ENCODE measurements at places on chromosomes 1 and 21.

DNA sequence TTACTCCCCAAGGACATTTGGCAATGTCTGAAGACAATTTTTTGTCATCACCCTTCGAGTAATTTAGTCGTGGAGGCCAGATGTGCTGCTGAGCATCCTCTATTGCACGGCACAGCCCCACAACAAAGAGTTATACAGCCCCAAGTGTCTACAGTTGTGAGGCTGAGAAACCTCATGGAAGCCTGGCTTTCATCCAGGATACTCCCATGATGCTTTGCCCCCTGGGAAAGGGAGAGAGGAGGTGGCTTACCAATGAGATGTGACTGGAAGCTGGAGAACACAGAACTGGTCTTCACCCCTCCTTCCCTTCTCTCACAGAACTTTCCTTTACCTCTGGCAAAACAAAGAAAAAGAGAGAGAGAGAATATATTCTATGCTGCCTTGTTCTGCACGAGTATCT is 150.9 kb upstream of the VAMP3 start:
- DNase-seq, result no peak

DNA sequence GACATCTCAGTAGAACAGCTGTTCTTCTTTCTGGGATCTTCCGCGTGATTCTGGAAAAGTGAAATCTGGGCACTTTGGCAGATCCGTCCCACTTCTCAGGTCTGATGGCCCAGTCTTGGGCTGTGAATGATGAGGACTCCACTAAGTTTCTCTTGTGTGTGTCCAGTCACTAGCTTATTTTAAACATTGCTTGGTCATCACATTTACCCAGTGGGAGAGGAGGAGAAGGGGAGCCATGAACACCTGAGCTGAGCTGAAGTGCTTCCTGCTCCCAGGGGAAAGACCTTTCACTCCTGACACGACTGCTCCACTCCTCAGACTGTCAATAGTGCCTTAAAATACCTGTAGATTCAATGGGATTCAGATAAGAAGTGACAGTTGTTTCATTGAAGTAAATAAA is 101.9 kb upstream of the SLC35F3 start:
- DNase-seq, result no peak

DNA sequence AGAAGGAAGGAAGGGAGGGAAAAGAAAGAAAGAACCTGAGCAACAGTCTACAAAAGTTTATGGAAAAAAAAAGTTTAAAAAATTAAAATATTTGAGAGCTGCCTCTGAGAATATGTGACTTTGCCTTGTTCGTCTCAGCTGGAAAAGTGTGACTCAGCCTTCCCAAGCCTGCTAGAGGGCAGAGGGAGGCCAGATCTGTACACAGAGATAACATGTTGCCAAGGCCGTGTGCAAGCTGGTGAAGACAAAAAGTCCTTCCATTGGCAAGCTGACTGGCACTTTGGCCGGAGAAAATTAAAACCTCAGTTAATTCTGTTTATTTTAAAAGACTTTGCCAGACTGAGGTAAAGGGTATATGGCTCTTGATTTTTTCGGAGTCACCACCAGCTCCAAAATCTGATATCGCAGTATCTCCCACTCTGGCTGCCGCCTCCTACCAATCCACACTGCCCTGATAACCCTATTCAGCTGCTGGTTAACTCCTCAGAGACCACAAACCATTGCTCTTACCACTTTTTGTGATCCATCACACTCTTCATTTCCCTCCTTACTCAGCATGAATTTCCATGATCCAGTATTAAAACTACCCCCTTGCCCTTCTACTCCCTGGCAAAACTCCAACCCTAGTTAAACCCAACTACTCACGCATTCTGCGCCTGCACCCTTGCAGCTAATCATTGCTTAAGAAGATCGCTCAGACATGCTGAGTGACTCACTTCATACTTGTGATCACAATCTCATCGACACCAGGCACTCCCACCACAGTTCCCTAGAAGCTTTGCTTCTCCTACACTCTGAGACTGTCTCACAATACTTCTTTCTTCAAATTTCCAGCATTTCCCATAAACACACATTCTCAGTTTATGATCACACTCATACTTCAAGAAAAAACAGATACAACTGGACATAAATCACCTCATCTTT is 5.7 kb upstream of the PPP1R15B start:
- DNase-seq, result peak; percentile 99

- DNase-seq, result no peak
Observed at GRCh38 chr21:35145626-35146233, 96.6 kb upstream of the RUNX1 start.

DNA sequence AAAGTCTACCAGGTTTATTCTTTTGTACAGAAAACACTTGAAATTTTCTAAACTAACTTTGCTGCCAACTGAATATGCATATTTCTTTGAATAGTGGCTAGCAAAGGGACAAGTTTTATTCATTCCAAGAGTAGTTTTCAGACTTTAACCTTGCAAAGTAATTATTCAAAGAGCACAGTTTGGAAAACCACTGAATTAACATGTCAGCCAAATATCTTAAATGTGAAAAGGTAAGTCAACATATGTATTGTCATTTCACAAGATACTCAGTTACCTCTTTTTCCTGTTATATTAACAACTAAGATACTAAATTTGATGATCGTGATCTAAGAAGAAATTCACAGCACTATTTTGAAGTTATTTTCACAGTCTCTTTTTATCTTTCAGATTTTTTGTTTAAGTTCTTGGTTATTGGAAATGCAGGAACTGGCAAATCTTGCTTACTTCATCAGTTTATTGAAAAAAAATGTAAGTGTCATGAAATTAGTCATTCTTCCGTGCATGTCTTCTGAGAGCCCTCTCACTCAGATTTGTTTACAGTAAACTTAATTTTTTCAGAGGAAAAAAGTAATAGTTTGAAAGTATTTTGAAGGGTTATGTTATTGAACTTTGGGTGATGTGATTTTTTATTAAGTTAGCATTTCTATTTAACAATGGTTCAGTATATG is 15.3 kb downstream of the RAB4A start:
- no peak for DNase-seq

- DNase-seq, result peak; percentile 82
Observed at GRCh38 chr21:36859744-36860501, 106.5 kb downstream of the HLCS start.

DNA sequence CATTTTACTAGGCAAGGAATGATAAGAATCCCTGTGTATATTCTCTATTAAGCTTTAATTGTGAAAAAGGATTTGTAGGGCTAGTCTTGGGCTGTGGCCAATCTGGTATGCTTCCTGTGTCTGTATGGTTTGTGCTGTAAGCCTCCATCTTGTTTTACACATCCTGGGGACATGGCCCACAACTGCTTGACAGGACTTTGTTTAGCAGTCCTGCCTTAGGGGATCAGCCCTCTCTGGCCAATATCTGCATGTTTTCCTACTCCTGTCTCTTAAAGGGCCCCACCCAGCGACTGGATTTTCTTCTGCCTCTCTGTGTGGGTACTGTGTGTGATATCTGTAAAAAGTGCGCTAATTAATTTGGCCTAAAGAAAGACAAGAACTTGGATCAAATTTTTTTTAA is 813.2 kb downstream of the PLA2G4A start:
- peak; percentile 15 for DNase-seq

GRCh38 chr1:205353612-205354011 is 3.1 kb downstream of the KLHDC8A start:
- DNase-seq, result no peak

GRCh38 chr1:155909894-155910293 is 1.3 kb downstream of the RIT1 start:
- peak; percentile 43 for DNase-seq

DNA sequence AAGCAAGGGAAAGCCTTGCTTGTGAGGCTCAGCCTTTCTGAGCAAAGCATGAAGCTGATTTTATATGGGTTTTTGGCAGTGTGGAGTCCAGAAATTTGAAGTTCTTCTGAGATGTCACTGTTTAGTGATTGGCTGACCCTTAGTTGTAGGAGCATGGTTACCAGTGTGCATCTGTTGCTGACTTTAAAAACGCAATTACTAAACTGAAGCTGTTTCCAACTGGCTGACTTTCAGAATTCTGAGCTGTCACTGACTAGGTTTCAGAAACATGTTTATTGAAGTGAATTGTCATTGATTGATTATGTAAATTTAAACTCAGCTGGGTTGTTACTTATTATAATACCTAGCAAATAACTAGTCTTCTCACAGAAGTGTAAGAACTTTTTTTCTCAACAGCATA is 89.4 kb downstream of the PDE4B start:
- DNase-seq, result no peak

- peak; percentile 79 for DNase-seq
Observed at GRCh38 chr1:214570442-214570841, 19.0 kb upstream of the PTPN14 start.

- no peak for DNase-seq
Observed at GRCh38 chr21:45990741-45991605, 9.4 kb downstream of the COL6A1 start.

GRCh38 chr1:175388285-175388684 is 195.7 kb upstream of the KIAA0040 start:
- DNase-seq, result no peak

DNA sequence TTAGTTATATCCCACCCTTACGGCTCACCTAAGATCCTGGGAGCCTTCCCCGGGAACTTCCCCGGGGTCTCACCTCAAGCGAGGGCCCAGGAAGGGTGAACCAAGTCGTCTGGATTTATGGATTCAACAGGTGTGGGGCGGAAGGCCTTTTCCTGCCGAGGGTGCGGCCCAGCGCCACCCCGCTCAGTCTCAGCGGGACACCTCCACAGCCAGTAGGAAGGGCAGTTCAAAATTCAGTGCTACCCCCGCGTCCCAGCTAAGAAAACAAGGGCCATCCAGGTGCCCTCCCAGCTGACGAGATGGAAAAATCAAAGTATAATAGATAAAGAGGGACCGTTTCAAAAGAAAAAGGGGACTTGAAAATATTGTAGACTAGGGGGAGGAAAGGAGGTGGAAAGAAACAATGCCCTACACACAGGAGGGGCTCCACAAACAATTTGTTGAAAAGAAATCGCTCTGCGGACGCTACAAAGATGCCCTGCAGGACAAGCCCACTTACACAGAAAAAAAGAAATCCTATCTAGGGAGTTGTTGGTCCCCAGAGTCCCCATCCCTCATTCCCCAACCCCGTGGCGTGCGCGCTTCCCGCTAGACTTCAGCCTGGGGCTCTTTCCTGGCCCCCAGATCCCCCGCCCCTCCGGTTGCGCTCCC is 1.3 kb downstream of the SLC2A1 start:
- DNase-seq, result no peak

DNA sequence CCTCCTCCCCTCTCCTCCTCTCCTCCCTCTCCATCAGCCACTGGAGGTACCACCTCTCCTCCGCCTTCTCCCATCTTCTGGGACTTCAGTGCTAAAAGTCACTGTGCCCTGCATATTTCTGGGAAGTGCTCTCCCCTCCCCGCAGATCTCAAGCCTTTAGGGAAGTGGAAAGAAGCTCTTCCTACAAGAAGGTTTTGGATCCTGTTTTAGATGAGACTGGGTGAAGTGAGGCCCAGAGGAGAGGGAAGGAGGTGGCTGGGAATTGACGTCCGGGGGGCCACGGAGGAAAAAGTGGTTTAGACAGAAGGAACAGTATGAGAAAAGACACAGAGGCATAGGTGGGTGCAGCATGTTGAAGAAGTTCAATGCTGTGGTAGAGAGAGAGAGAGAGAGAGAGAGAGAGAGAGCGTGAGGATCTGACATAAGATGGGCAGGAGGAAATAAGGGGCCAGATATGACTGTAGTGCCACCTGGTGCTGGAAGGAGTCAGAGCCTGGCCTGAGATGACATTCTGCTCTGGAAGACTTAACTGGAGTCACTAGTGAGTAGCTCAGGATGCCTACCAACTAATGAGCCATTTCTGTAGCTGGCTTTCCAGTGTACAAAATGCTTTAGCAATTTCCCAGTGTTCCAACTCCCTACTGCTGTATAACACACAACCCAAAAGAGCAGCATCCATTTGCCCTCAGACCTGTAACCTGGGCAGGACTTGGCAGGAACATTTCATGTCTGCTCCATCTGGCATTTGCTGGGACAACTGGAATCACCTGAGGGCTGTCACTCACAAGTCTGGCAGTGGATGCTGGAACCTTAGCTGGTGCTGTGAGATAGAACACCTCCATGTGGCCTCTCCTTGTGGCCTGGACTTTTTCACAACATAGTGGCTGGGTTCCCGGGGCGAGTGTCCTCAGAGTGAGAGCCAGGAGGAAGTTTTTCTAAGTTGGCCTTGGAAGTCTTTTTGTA is 16.6 kb upstream of the ZSCAN20 start:
- peak; percentile 91 for DNase-seq

DNA sequence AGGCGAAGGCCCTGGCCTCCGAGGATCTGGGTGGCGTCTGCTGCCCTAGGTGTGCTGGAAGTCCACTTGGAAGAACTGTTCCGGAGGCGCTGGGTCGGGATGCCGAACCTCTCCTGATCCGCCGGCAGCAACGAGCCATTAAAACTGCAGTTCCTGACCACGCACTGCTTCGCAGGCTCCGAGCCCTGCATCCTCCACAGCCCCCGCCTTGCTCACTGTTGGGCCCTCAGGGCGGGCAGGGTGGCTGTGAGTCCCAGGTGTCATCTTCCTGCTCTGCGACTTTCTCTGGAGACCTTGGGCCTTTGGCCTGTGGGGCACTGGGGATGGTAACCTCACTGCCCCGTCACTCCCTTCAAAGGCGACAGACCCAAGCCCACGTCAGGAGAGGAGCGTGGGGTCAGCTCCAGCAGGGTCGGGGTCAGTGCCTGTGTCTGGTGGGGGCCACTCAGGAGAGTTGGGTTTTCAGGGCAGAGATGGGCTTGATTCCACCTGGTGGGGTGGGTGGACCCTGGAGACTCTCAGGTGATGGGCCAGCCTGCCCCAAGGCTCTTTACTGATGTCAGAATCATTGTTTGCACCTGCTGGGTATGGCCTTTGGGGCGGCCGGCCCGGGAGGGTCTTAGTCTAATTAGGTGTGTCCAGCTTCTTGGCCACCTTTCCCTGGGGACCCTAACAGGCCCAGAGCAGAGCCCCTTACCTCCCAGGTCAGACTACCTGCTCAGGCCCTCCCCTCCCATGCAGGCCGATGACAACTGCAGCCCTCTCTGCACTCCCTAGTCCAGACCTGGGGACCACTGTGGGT is 3.1 kb downstream of the PRXL2B start:
- no peak for DNase-seq

- peak; percentile 78 for DNase-seq
Observed at GRCh38 chr1:68269637-68270430, 37.5 kb upstream of the WLS start.

GRCh38 chr1:246651012-246651695 is 73.1 kb upstream of the SCCPDH start:
- no peak for DNase-seq

DNA sequence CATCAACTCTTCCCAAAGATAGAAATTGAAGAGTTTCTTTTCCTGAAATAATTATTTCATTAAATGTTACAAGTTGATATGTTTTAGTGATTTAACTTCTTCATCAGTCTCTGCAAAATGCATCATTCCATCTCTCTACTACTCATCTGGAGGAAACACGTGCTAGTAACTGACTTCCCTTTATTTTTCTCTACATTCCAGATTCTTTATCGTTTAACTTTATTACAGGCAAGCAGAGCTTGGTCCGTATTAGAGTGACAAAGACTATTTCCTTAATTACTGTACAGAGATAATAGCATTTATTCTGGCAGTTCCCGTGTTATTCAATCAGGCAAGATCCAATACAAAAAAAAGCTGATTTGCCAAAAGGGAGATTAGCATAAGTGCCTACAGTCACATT is 88.6 kb downstream of the TM2D1 start:
- no peak for DNase-seq

- DNase-seq, result no peak
Observed at GRCh38 chr1:82614090-82614489, 813.4 kb downstream of the ADGRL2 start.
